ENCODE measurements at places on chromosomes 2 and 18.

DNA sequence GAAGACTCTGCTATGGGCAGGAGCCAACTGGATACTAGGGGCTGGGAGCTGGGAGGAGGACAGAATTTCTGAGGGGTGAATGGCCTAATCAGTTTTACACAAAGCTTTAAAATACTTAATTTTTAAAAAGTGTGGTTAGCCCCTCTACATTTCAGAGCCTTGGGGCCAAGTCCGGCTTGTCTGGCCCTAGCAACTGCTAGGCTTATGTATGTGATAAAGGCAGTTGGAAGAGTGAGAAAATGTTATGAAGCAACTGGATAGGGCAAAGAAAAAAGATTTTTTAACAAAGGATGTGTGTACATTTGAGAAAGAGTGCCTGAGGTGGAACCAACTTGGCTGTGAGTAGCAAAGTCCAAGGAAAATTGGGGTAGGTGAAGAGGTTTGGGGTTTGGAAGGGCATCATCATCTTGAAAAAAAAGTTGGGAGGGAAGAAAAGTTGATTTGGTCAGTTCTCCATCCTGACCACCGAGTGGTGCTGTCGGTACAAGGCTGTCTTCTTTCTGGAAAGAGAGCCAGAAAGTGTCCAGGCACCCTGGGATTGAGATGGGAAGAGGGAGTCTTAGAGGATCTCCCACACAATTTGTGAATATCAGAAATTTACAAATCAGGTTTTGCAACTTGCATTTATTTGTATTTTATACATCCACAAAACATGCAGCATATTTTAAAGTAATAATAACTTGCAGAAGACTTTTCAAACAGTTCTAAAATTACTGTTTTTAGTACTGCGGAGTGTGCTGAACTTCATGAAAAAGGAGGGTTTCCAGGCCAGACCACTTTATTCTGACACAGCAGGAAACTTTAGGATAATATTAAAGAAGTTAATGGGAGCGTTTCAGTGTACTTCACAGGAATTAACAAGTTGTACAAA lies 10.5 kb upstream of the CDK15 start:
- peak; percentile 26 for DNase-seq

DNA sequence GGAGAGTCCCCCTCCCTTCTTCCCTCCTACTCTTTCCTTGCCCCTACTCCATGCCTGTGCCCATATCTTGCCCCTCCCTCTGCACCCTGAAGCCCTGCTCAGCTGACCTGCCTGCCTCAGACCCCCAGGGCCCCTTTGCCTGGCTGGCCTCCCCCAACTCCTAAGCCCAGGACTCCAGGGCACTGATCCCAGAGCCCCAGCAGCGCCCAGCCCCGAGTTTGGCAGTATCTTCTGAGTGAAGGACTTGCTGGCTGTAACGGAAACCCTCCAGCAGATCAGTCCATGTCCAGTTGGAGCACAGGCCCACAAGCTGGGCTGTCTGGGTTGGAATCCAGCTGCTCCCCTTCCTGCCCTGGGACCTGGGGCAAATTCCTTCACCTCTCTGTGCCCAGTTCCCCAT lies 46.0 kb downstream of the MCFD2 start:
- no peak for DNase-seq

DNA sequence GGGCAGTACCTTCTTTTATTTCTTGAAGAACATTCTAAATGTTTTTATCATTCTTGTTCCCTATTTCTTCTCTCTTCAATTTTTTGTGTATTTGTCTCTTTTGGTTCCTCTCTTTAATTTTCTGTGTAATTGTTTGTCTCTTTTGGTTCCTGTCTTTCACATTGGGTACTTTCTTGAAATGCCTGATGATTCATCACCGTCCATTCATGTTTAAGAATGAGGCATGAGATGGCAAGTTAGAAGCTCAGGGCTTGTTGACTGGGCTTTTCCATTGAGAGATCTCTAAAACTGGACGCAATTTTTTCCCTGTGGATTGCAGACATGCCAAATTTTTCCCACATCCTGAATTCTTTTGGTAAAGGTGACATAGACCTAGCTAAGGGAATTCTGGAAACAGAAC lies 33.7 kb upstream of the IL1R2 start:
- DNase-seq = no peak

- DNase-seq = no peak
These were observed 35.7 kb downstream of the NOL10 start for GRCh38 chr2:10654069-10654468.

- no peak for DNase-seq
These were observed 1.2 kb downstream of the ASAP2 start for GRCh38 chr2:9207641-9208311.

GRCh38 chr2:188773075-188773474 lies 201.1 kb upstream of the COL3A1 start:
- DNase-seq = no peak

DNA sequence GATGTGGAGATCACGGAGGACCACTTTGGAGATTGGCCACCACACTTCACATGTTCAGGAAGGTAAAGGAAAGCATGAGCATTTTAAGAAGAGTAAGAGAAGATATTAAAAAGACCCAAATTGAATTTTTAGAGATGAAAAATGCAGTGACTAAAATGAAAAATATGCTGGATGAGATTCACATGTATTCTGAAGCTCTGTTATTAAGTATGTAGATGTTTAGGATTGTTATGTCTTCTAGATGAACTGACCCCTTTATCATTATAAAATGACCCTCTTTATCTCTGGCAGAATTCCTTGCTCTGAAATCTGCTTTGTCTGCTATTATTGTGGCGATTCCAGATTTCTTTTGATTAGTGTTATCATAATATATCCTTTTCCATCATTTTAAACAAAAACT lies 36.0 kb upstream of the DYNC2LI1 start:
- no peak for DNase-seq

GRCh38 chr2:152396763-152397162 lies 61.8 kb downstream of the FMNL2 start:
- no peak for DNase-seq

GRCh38 chr2:44169155-44169898 lies 652 bp downstream of the PPM1B start:
- DNase-seq = peak; percentile 24

DNA sequence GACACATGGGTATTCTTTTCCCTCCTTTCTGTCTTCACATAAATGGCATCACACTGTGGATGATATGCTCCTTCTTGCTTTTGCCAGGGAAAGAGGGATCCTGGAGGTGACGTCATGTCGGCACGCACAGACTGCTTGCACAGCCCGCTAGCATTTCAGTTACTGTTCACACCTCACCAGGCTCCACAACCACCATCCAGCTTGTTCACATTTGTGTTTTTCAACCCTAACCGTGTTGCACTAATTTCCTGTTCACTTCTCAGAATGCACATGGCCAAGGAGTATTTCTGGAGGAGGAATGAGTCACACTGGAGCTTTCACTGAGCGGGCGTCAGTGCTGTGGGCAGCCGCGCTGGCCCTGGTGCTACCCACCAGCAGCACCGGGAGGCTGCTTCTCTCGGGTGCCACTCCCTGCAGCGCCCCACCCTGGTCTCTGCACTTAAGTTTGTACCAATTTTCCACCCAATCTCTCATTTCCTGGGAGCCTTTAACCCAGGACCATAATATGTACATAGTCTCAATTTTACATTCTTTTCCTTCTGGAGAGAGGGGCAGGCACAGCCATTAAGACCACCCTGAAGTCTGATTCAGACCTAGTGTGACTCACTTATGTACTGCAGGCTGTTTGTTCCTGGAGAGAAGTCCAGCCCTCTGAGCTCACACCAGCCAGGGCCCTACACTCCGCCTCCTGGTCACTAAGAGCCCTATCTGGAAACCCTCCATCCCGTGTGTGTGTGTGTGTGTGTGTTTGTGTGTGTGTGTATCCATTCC lies 65.1 kb downstream of the MBP start:
- DNase-seq = peak; percentile 34

DNA sequence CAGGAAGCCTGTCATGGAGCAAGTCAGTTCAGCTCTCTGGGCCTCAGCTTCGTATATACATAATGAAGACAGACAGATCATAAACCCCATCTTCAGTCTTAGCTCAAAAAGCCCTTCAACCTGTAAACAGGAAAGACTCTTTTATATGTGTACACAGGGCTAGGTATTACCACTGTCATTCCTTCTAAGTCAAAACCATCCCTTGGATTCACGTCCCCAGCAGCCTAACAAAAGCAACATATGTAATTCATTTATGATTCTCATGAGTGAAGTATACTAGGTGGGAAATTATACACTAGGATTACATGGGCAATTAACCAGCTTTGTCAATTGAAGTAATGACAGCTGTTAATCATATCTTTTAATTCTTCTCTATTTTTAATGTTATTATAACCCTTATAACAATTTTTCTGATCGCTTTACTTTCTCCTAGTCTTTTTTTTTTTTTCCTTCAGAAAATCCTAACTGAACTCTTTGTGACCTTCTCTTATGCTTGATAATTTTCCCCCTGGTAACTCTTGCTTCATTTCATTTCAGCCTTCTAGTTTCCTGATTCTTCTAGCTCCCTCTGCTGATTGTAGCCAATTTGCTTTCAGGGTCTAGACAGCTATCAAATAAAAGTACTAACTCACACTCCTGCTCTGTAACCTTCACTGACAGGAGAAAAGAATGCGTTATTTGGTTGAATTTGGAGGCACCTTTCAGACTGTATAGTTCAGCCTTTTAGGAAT lies 99.7 kb downstream of the RBM43 start:
- no peak for DNase-seq

- DNase-seq = no peak
These were observed 154.2 kb downstream of the MIB1 start for GRCh38 chr18:21894619-21895367.

Data from HepG2 (cell line).